ENCODE measurements at places on chromosomes 16 and 17.

GRCh38 chr17:54780238-54780637 is 120.4 kb upstream of the TOM1L1 start:
- no peak for DNase-seq

GRCh38 chr17:79979221-79979741 is 56.4 kb downstream of the TBC1D16 start:
- DNase-seq = no peak

DNA sequence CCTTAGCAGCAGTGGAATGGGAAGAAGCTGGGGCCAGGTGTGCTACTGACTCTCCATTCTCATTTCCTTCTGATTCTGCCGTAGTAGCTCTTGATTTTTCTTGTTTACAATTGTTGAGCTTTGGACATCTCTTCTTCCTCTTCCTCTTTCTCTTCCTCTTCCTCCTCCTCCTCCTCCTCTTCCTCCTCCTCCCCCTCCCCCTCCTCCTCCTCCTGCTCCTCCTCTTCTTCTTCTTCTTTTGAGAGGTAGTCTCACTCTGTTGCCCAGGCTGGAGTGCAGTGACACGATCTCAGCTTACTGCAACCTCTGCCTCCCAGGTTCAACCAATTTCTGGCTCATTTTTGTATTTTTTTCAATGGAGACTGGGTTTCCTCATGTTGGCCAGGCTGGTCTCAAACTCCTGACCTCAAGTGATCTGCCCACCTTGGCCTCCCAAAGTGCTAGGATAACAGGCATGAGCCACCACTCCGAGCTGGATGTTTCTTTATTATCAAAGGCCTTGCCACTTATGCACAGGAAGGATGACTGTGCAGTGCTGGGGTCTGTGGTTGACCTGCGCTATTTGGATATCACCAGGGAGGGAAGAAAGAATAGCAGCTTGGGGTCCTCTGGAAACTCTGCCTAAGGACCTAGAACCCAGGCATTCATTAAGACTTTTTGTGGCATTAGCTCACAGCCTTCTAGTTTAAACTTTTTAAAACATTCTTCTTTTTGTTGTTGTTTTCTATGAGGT is 127.8 kb upstream of the KCNJ16 start:
- DNase-seq = no peak

DNA sequence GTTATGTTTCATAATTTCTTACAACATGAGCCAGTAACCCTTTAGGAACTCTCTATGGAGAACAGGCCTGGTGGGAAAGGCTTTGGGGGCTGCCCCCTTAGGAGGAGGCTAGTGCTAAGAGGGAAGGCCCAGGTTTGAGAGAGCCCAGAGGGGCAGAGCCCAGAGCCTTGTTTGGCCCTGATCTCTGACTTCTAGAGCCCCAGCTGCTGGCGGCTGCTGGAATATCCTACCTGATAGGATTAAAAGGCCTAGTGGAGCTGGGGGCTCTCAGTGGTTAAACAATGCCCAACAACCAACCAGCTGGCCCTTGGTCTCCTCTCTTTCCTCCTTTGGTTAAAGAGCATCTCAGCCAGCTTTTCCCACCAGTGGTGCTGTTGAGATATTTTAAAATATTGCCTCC is 54.1 kb downstream of the IGF2BP1 start:
- no peak for DNase-seq

Data from HuH-7 (cell line).